ENCODE measurements at places on chromosomes 13 and 19. TPM values are rescaled to one million over a fixed set of nuclear protein-coding genes. Genes with fewer than 3 reads are reported as not detected.

The U2AF1L4 gene
- 4.7 TPM for total RNA-seq

- peak; percentile 84 for DNase-seq
Observed at GRCh38 chr19:49637821-49638738, 1.9 kb downstream of the RRAS start.

The ZNF71 gene
- 8.4 TPM for total RNA-seq

- DNase-seq = no peak
Observed at GRCh38 chr19:38592940-38593339, 24.8 kb downstream of the MAP4K1 start.

The ATP1A3 gene
- not detected for total RNA-seq

GRCh38 chr13:109870274-109870673 is 83.9 kb upstream of the IRS2 start:
- DNase-seq = no peak

DNA sequence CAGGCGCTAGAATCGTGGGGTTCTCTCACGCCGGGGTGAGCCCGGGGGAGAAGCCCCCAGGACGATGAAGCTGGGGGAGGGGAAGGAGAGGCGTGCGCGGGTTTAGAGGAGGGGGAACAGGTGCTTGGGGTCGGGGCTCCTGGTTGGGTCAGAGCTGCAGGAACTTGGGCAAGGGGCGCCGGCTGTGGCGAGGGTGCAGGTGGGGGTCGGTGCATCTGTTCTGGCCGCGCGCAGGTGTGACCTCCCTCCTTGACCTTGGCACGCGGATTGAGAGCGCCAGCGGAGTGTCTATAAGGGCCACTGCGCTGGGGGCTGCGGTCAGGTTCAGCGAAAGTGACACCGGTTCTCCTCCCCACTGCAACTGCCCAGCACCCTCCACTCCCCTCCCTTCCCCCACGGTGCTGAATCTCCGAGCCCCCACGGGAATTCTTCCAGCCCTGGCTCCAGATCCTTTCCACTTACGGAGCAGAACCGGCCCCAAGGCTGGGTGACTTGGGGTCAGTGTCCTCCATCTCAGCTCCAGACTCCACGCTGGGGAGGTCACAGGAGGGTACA is 618 bp downstream of the TMEM38A start:
- DNase-seq = no peak

- no peak for DNase-seq
Observed at GRCh38 chr13:99434258-99434788, 66.9 kb upstream of the TM9SF2 start.

DNA sequence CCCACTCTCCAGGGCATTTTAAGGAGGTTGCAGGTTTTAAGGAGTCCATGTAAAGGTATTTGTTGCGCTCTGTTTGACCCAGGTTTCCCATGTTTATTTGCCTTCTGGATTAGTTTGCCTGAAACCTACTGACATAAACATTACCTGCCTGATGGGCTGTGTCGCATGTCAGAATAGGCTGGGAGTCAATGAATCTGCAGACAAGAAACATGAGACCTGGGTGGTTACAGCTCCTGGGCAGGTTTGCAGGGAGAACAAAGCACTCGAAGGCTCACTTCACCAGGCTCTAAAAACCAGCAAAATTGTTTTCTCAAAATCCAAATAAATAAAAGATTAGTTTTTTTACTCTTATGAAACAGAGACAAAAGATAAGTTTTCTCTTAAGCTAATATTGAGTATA is 114.4 kb upstream of the SERTM1 start:
- DNase-seq = no peak

DNA sequence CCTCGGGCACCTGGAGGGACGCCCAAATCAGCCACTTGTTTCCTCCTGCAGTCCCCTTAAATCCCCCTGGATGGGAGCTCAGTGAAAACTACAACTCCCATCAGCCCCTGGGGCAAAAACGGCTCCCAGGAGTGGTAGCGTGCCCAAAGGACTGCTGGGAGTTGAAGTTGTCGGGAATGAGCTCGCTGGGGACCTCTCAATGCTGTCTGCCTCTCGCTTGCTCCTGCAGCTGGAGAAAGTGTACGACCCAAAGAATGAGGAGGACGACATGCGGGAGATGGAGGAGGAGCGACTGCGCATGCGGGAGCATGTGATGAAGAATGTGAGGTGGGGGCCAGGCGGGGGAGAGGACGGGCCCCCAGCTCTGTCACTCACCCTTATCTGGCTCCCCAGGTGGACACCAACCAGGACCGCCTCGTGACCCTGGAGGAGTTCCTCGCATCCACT is 14.7 kb upstream of the DHDH start:
- DNase-seq = no peak

The EDDM13 gene
- not detected for total RNA-seq

The ATP8A2 gene
- total RNA-seq = under 0.01 TPM

- DNase-seq = no peak
Observed at GRCh38 chr19:35292421-35293362, 731 bp downstream of the MAG start.

The CPAMD8 gene
- total RNA-seq = 0.64 TPM

DNA sequence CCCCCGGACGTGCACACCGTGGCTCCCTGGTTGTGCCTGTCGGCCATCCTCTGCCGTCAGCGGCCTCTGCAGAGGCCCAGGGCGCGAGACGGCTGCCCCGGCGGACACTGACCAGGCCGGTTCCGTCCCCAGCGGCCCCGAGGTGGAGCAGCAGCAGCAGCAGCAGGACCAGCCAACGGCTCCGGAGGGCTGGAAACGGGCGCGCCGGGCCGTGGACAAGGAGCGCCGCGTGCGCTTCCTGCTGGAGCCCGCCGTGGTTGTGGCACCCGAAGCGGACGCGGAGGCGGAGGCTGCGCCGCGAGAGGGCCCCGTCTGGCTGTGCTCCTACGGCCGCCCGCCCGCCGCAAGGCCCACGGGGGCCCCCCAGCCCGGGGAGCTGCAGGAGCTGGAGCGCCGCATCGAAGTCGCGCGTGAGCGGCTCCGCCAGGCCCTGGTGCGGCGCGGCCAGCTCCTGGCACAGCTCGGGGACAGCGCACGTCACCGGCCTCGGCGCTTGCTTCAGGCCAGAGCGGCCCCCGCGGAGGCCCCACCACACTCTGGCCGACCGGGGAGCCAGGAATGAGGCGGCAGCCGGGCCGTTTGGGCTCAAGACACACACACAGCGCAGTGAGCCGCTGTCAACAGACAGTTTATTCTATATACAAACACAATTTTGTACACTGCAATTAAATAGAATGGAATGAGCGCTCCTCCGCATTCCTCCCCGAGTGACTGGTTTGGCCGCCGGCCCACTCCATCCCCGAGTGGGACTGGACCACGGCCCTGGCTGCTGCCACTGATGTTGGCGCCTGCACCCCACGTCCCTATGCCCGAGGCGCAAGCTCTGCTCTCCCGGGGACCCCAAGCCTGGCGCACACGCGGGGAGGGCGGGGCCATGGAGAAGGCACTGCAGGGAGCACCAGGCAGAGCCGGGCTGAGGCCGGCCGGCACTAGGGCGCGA is 9.1 kb downstream of the GRIN3B start:
- DNase-seq = peak; percentile 86

The GJB2 gene
- not detected for total RNA-seq

GRCh38 chr19:511101-511851 is 4.0 kb downstream of the TPGS1 start:
- no peak for DNase-seq

DNA sequence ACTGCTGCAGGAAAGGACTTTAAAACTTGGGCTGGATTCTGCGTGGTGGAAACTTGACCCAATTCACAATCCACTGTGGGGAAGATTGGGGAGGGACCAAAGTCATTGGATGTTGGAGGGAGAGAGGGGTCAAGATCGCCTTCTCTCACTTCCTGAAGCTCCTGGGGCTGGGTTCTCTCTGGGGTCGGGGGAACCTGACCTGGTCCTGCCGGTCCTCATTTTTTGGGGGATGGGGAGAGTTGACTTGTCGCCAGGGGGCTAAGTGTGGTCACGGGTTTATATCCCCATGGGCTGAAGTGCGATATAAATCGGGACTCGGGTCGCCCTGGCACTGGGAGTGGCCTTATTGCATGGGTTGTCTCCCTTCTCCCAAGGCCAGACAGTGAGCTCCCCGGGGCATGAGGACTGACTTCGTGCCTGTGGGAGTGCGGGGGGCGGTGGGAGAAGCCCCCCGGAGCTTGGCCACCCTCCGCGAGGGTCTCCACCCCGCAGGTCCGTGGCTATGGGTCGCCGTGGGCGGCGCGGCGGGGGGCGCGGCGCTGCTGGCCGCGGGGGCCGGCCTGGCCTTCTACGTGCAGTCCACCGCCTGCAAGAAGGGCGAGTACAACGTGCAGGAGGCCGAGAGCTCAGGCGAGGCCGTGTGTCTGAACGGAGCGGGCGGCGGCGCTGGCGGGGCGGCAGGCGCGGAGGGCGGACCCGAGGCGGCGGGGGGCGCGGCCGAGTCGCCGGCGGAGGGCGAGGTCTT is 6.3 kb downstream of the ICAM5 start:
- DNase-seq = no peak

DNA sequence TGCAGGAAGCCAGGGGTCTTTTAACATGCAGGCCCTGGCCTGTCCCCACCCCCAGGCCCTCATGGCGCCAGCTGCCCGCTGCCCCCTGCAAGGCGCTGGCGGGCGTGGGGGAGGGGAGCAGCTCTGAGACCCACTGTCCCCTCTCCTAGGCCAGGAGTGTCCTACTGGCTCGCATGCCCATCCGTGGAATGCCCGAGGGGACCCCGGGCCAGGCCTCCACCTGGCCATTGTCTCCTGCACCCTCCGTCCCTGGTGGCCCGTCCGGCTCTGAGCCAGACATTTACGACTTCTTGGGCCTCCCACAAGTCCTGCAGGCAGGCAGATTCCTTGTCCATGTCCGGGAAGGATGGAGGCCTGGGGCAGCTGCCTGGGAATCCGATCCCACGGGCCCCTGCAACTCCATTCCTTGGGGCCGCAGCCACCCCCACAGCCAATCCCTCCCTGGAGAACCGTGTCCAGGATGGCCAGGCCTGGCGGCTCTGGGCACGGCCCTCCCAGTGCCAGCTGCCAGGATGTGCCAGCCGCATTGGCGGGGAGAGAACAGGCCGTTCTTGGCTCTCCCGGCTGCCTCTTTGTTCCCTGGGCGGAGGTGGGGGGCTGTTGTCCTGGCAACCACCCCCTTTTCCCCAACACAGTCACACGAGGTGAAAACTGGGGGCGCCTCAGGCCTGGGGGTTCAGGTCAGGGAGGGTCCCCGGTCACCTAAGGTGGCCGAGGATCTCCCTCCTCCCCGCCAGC is 10.5 kb upstream of the PLIN3 start:
- DNase-seq = peak; percentile 13

DNA sequence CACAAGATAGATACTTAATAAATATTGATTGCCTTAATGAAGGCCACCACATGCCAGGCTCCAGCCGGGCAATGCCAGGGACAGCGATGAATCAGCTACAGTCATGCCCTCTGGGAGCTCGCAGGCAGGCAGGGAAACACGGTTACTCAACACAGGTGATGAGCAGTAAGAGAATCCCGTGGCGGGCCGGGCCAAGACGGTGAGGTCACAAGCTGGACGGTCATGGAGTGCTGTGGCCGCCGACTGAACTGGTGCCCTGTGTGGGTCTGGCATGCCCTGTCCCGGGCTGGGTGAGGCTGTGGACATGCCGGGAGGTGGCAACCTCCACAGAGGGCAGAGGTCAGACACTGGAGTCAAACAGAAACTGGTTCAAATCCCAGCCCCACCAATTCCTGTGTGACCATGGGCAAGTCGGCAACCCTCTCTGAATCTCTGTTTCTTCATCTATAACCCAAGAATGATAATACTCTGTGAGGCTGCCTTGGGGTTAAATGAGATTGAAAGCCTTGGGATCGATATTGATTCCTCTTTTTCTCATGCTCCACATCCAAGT is 13.2 kb upstream of the PAK4 start:
- no peak for DNase-seq

DNA sequence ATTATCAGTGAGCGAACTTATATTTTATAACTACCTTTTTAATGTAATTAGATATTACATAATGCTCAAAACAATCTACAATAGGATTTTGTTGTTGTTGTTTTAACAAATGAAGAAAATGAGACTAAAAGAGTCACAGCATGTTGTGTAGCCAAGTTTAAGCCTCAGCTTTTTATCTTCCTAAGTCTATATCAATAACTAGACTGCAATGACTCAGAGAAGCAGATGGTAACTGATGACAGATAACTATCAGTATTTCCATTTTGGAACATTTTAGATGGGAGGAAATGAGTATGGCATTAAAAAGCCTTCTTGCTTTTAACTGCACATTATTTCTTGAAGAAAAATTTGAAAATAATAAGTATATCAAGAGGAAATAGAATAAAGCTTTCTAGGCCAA is 825.2 kb downstream of the SLITRK1 start:
- DNase-seq = no peak

- no peak for DNase-seq
Observed at GRCh38 chr19:4693078-4693350, 22.9 kb upstream of the MYDGF start.
